NCI-H1417 treated with DMSO at 0.1 percent for 48 hours (cell line): ENCODE measurements at places on chromosomes 2 and 18.

DNA sequence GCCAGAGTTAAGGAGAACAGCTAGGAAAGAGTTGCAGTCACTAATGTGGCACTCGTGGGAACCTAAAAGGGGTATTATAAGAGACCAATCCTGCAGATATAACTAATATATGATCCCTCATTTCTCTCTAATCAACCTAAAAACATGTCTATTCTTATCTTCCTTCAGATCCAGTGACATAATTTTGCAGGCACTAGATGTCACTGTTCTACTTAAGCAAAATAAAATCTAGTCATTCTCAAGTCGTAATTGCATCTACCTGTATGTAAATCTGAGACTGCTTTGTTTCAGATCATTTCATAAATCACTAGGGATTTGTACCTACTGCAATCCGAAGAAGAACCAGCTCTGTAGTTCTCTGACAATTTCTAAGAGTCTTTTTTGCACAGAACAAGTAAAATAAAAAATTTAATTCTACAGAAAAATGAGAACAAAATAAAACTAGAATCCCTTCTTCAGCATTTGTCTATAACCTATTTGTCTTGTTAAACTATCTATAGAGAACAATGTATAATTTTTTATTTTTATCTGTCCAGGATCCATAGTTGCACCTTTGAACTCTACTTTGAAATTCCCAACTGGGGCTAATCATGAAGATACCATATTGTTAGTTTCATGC is 56.5 kb upstream of the ERBB4 start:
- DNase-seq = no peak

GRCh38 chr2:43397821-43398220 is 171.4 kb upstream of the ZFP36L2 start:
- no peak for DNase-seq

- peak; percentile 54 for DNase-seq
These were observed 123.0 kb upstream of the PKDCC start for GRCh38 chr2:41924709-41925408.

DNA sequence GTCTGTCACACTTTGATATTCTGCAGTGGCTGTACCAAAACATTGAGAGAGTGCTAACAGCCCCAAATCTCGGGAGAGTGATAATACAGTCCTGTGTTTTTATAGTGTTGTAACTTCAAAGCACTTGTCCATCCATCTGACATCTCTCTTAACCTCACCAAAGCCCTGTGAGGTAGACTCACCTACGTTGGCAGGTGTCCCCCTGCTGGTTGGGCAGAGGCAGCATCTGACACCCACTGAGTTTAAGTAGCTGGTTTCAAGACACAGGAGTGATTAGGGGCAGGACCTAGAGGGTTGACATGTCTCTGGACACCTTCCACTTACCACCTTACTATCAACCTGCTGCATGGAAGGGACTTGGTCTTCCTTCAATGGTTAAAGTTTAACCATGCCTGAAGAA is 22.9 kb downstream of the COLEC12 start:
- no peak for DNase-seq

DNA sequence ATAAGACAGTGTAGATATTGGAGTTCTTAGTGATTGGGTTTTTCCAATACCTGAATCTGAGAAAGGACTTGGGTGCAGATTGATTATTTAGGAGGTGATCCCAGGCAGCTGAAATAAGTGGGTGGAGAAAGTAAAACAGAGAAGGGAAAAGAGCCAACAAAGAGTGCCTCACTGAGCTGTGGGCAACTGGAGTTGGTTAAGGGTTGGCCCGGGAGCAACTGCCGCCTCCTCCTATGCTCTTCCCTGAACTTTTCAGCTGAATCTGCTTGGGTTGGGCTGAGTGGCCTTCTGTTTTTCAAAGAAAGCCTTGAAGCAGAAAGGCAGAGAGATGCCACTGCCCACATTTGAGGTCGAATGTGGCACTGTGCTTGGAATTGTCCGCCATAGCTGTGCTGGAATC is 20.9 kb upstream of the CCDC150 start:
- no peak for DNase-seq

GRCh38 chr2:239929504-239929903 is 95.6 kb downstream of the NDUFA10 start:
- no peak for DNase-seq

- no peak for DNase-seq
These were observed 16.0 kb downstream of the INSIG2 start for GRCh38 chr2:118103951-118104940.

GRCh38 chr2:196601430-196602306 is 37.8 kb upstream of the CCDC150 start:
- no peak for DNase-seq
